ENCODE measurements at places on chromosomes 16 and 17.

- no peak for DNase-seq
Observed at GRCh38 chr17:59027750-59028149, 78.9 kb downstream of the TRIM37 start.

- DNase-seq = no peak
Observed at GRCh38 chr17:82439829-82440365, 10.7 kb downstream of the CYBC1 start.

- DNase-seq = no peak
Observed at GRCh38 chr16:66136841-66137240, 229.7 kb upstream of the CDH5 start.

DNA sequence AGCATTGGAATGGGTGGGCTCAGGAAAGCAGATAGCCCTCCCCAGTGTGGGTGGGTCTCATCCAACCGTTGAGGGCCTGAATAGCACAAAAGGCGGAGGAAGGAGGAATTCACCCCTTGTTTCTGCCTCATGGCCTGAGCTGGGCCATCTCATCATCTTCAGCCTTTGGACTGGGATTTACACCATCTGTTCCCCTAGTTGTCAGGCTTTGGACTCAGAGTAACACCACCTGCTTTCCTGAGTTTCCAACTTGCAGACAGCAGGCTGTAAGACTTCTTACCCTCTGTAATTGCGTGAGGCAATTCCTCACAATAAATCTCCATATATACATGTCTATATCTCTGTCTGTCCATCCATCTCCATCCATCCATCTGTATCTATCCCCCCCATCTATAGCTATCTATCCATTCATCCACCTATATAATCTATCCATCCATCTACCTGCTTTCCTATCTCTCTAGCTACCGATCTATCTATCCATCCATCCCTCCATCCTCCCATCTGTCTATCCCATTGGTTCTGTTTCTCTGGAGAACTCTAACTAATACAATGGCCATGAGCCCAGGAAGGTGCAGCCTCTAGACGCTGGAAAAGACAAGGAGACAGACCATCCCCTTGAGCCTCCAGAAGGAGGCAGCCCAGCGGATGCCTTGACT is 21.3 kb downstream of the DNAH17 start:
- DNase-seq = no peak

GRCh38 chr16:47565454-47565853 is 104.3 kb downstream of the PHKB start:
- DNase-seq = no peak
